Osteoblast (primary cell): ENCODE measurements at places on chromosomes 6 and 20. TPM values are rescaled to one million over a fixed set of nuclear protein-coding genes. Genes with fewer than 3 reads are reported as not detected.
A peak's percentile ranks its signal among the peaks of the same experiment; 100 is the strongest.

ALDH8A1 gene
- total RNA-seq = under 0.01 and 0.29 TPM in 2 replicates

BMP7 gene
- not detected in 2 replicates for total RNA-seq

GATA5 gene
- not detected in 2 replicates for total RNA-seq

SIRPB1 gene
- total RNA-seq = 0.72 and 1.2 TPM in 2 replicates

SLC44A4 gene
- not detected in 2 replicates for total RNA-seq

HLA-DOB gene
- 0.36 TPM in 1 of 2 replicates, not detected in the other for total RNA-seq

EPHA7 gene
- 0.29 TPM in 1 of 2 replicates, not detected in the other for total RNA-seq

NOX3 gene
- total RNA-seq = not detected in 2 replicates

UST gene
- total RNA-seq = 18.1 and 21.2 TPM in 2 replicates

VTA1 gene
- 61.5 and 65.1 TPM in 2 replicates for total RNA-seq

MAFB gene
- total RNA-seq = 12.1 and 12.7 TPM in 2 replicates

- peak overlapping the region; percentile 38 for H3K4me3 ChIP-seq
- DNase-seq = no peak
- no peak overlapping the region for H3K27ac ChIP-seq
- H3K36me3 ChIP-seq = no peaks in the 10 kb centered on the region
- H3K4me1 ChIP-seq = peaks cover 15% of the 10 kb centered on the region
Observed at GRCh38 chr20:46811224-46812084, 83.2 kb upstream of the EYA2 start.

DNA sequence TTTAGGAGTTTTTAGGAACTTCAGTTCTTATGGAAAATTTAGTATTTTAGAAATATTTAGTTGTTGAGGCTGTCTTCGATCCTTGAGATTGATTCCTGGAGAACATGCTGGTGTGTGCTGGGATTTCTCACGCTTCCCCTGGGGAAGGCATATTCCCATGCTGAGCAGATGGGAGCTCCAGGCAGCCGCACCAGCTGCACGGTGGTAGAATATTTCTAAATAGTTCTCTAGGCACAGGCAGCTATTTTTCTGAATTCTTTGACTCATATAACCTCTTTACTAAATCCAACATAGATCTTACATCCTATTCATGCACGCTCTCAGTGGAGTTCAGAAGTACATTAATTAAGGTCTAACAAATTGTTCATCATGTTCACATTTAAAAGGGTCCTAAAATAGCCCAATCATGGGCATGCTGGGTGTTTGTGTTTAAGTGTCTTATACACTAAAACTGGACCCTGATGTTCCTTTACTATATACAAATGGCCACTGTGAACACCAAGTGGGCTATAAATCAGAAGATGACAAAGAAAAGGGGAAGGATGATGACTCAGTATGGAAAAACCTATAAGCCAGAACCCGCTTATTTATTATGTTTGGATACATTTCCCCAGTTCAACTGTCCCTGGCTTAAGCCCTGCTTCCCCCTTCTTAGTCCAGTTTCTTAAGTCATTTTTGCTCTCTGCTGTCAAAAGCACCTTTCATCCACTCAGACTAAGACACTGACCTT, 138.5 kb downstream of the UST start:
- H3K36me3 ChIP-seq = no peaks in the 10 kb centered on the region
- no peak overlapping the region for H3K27ac ChIP-seq
- no peak overlapping the region for H3K4me3 ChIP-seq
- peaks cover 24% of the 10 kb centered on the region for H3K4me1 ChIP-seq
- H3K27me3 ChIP-seq = no peaks in the 10 kb centered on the region

DNA sequence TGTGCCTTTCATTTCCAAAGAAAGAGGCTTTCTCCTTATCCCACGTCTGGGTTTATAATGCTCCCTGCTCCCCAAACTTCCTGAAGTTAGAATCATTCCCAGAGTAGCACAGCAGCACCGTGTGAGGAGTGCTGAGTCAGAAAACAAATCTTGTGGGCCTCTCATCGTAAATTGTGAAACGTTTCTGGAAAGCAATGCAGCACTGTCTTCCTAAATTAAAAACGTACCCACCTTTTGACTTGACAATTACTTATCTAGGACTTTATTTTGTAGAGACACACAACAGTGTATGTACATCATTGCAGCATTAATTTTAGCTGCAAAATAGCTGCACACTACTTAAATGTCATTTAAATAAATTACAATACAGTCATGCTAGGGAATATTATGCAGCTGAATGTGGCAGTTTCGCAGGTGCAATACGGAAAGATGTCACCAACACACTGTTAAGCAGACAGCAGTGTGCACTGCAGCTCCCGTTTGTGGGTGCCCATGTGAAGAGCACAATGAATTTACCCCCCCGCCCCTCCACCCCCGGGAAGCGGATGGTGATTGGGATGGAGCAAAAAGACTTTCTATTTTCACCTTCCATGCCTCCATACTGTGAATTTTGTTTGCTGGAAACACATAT, 30.8 kb downstream of the RRBP1 start:
- peak overlapping the region; percentile 78 for H3K27ac ChIP-seq
- peaks cover 62% of the 10 kb centered on the region for H3K36me3 ChIP-seq
- no peaks in the 10 kb centered on the region for H3K27me3 ChIP-seq
- H3K4me3 ChIP-seq = no peak overlapping the region
- H3K4me1 ChIP-seq = peaks cover 54% of the 10 kb centered on the region
- DNase-seq = peak; percentile 94

- no peaks in the 10 kb centered on the region for H3K27me3 ChIP-seq
- H3K4me3 ChIP-seq = no peak overlapping the region
- H3K36me3 ChIP-seq = no peaks in the 10 kb centered on the region
Observed at GRCh38 chr6:122641819-122642218, 31.6 kb downstream of the PKIB start.

GRCh38 chr20:54108817-54109216, 38.4 kb upstream of the BCAS1 start:
- no peaks in the 10 kb centered on the region for H3K27me3 ChIP-seq
- H3K4me1 ChIP-seq = peaks cover 5% of the 10 kb centered on the region
- DNase-seq = no peak
- no peaks in the 10 kb centered on the region for H3K36me3 ChIP-seq

DNA sequence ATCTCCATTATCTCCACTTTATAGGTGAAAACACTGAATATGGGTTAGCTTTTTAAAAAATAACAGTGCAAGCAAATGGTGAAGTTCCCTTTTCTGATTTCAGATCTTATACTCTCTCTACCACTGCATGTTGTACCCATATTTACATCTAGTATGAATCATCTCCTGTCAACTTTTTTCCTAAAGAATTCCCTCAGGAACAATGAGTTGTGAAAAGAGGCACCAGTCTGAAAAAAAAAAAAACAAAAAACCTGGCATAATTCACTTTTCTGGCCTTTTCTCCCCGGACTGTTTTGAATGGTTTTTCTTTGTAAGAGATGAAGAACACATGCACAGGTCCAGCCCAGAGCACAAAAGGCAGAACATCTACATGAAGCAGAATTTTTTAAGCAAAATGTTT, 596.0 kb downstream of the COL12A1 start:
- H3K27ac ChIP-seq = peak overlapping the region; percentile 38
- no peaks in the 10 kb centered on the region for H3K36me3 ChIP-seq
- no peak for DNase-seq
- H3K4me3 ChIP-seq = no peak overlapping the region
- no peaks in the 10 kb centered on the region for H3K27me3 ChIP-seq

DNA sequence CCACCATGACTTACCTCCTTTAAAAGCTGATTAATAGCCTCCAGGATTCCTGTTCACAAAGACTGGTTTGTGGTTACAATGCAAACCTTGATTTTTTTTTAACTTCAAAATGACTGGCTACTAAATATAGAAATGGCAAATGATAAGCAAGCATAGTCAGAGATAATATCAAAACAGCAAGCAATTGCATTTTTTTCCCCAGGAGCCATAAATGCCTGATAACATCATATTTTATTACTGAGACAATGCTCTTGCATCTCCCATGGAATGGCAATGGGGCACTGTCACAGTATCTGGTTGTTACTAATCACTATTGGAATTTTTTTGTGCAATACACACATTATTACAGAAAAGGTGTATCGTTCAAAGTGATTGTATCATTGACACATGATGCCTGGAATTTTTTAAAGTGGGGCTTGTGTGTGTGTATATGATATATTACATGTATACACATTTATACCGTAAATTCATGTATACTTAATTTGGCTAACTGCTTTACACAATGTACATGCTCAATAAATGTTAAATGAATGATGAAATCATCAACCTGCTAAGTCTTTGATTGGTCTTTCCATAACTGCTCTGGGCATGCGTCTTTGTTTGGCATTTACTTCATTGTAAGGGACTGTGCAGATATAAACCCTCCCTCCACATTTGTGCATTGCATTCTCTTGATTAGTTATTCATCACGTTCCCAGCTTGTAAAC, 980 bp upstream of the SALL4 start:
- no peak overlapping the region for H3K4me3 ChIP-seq
- H3K36me3 ChIP-seq = no peaks in the 10 kb centered on the region
- peaks cover 13% of the 10 kb centered on the region for H3K4me1 ChIP-seq

GRCh38 chr6:149636124-149636523, 12.4 kb downstream of the KATNA1 start:
- H3K4me1 ChIP-seq = peaks cover 2% of the 10 kb centered on the region
- no peak overlapping the region for H3K4me3 ChIP-seq
- no peak overlapping the region for H3K27ac ChIP-seq
- no peaks in the 10 kb centered on the region for H3K27me3 ChIP-seq

DNA sequence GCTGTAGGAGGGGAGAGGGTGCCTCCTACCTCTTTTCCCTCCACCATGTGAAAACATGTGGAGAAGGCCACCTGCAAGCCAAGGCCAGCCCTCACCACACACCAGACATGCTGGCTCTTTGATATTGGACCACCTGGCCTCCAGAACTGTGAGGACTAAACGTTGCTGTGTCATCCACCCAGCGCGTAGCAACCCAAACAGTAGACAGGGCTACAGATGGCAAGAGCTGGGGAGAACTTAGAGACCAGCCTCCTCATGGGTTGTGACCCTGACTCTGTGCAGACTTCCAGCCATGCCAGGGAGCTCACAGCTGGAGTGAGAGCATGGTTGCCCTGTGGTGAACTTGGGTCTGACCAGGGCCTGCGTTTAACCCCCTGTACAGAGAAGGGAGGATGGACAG, 195.9 kb upstream of the CST7 start:
- no peaks in the 10 kb centered on the region for H3K4me1 ChIP-seq
- DNase-seq = no peak
- no peak overlapping the region for H3K27ac ChIP-seq
- no peak overlapping the region for H3K4me3 ChIP-seq
- no peaks in the 10 kb centered on the region for H3K36me3 ChIP-seq

DNA sequence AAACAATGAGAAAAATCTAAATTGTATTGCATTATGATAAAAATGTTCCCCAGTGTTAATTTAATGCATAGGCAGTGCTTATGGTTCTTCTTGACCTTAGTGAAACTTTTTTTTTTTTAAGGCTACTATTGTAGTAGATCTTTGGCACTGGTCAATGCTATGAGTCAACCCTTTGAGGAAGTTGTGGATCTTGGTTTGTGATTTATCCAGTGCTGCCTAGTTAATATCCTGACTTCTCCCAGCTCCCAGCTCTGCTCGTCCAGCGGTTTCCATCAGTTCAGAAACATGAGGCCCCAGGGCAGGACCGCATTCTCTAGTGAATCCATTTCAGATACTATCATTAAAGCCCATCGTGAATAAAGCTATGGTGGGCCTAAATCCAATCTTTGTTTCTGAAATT, 364.5 kb upstream of the JARID2 start:
- H3K27me3 ChIP-seq = no peaks in the 10 kb centered on the region
- no peak overlapping the region for H3K4me3 ChIP-seq
- peak; percentile 78 for DNase-seq
- H3K4me1 ChIP-seq = peaks cover 35% of the 10 kb centered on the region
- H3K27ac ChIP-seq = peak overlapping the region; percentile 6

- H3K27me3 ChIP-seq = no peaks in the 10 kb centered on the region
- no peak overlapping the region for H3K4me3 ChIP-seq
- no peak overlapping the region for H3K27ac ChIP-seq
- no peaks in the 10 kb centered on the region for H3K36me3 ChIP-seq
- no peak for DNase-seq
- no peaks in the 10 kb centered on the region for H3K4me1 ChIP-seq
Observed at GRCh38 chr6:109332748-109333147, 49.5 kb downstream of the CD164 start.

GRCh38 chr6:43231053-43231452, 1.8 kb upstream of the DNPH1 start:
- peaks cover 22% of the 10 kb centered on the region for H3K27me3 ChIP-seq
- H3K27ac ChIP-seq = no peak overlapping the region
- peak; percentile 29 for DNase-seq

- no peaks in the 10 kb centered on the region for H3K4me1 ChIP-seq
- H3K27me3 ChIP-seq = peaks cover under 1% of the 10 kb centered on the region
- H3K36me3 ChIP-seq = no peaks in the 10 kb centered on the region
- no peak for DNase-seq
- no peak overlapping the region for H3K4me3 ChIP-seq
Observed at GRCh38 chr6:90387383-90387775, 90.7 kb upstream of the BACH2 start.

DNA sequence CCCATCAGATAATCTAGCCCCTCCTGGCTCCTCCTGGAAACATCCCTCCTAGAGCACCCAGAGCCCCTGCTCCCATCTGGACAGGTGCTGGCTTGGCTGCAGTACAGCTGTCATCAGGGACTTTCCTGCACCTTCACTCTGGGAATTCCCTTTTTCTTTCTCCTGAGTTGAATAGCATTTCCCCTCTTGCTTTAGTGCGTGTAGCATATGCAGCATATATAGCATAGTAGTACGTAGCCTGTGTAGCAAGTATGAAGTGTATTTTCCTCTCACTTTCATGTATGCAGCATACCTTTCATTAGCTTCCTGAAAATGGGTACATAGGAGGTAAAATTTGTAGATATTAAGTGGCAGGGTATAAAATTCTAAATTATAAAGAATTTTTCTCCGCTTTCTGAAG, 352.9 kb downstream of the ESR1 start:
- H3K27me3 ChIP-seq = no peaks in the 10 kb centered on the region
- H3K36me3 ChIP-seq = peaks cover 21% of the 10 kb centered on the region
- no peak for DNase-seq
- peaks cover 7% of the 10 kb centered on the region for H3K4me1 ChIP-seq
- H3K27ac ChIP-seq = no peak overlapping the region
- H3K4me3 ChIP-seq = no peak overlapping the region

DNA sequence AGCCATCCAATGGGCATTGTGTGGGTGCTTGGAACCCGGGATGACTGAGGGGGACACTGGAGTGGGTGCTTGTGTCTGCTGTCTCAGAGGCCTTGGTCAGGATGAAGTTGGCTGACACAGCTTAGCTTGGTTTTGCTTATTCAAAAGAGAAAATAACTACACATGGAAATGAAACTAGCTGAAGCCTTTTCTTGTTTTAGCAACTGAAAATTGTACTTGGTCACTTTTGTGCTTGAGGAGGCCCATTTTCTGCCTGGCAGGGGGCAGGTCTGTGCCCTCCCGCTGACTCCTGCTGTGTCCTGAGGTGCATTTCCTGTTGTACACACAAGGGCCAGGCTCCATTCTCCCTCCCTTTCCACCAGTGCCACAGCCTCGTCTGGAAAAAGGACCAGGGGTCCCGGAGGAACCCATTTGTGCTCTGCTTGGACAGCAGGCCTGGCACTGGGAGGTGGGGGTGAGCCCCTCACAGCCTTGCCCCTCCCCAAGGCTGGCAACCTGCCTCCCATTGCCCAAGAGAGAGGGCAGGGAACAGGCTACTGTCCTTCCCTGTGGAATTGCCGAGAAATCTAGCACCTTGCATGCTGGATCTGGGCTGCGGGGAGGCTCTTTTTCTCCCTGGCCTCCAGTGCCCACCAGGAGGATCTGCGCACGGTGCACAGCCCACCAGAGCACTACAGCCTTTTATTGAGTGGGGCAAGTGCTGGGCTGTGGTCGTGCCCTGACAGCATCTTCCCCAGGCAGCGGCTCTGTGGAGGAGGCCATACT, 49.4 kb downstream of the PYGB start:
- H3K36me3 ChIP-seq = peaks cover 37% of the 10 kb centered on the region
- no peak overlapping the region for H3K4me3 ChIP-seq
- DNase-seq = no peak
- peak overlapping the region; percentile 17 for H3K27ac ChIP-seq
- peaks cover 19% of the 10 kb centered on the region for H3K4me1 ChIP-seq

- peaks cover 49% of the 10 kb centered on the region for H3K27me3 ChIP-seq
- H3K27ac ChIP-seq = no peak overlapping the region
- no peak overlapping the region for H3K4me3 ChIP-seq
- no peaks in the 10 kb centered on the region for H3K36me3 ChIP-seq
Observed at GRCh38 chr6:166307082-166308032, 835 bp downstream of the PRR18 start.
